ENCODE measurements at places on chromosomes 11 and 22. TPM values are rescaled to one million over a fixed set of nuclear protein-coding genes. Genes with fewer than 3 reads are reported as not detected.

DNA sequence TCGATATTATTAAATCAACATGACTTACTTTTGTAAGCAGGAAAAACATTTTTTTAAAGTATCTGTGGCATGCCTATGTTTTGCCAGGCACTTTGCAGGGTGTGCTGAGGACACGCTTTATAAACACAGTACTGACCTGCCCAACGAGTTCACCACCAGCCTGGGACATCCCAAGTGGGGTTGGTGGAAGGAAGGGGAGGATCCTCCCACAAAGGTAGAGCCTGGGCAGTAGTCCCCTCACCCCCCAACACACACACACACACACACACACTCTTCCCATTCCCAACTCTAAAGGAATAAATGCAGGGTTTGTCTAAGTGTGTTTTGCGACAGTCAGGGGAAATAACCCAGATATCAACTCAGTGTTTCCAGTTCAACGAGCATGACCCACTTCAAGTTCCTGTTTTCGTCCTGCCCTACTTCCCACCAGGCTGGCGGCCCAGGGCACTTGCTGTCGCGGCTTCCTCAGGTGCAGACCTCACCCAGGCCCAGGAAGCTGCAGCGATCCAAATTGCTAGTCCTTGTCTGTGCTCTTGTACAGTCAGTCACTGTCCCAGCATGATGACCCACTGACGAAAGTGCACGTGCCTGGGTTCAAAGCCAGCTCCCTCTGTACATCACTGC is 3.1 kb downstream of the CERK start:
- DNase-seq = no peak

SCGB1C1 gene
- total RNA-seq = not detected

DNA sequence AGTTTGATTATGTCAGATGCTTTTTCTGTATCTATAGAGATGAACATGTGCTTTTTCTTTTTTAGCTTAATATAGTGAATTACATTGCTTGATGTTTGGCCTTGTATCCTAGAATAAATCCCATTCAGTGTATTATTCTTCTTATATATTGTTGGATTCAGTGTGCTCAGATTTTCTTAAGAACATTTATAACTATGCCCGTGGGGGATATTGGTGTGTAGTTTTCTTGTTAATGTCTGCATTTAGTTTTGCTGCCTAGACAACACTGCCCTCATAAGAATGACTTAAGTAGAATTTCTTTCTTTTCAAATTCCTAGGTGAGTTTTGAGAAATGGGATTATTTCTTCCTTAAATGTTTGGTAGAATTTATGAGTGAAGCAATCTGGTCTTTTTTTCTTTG is 98.5 kb downstream of the TMEM135 start:
- no peak for DNase-seq

SLC17A6 gene
- not detected for total RNA-seq

DNA sequence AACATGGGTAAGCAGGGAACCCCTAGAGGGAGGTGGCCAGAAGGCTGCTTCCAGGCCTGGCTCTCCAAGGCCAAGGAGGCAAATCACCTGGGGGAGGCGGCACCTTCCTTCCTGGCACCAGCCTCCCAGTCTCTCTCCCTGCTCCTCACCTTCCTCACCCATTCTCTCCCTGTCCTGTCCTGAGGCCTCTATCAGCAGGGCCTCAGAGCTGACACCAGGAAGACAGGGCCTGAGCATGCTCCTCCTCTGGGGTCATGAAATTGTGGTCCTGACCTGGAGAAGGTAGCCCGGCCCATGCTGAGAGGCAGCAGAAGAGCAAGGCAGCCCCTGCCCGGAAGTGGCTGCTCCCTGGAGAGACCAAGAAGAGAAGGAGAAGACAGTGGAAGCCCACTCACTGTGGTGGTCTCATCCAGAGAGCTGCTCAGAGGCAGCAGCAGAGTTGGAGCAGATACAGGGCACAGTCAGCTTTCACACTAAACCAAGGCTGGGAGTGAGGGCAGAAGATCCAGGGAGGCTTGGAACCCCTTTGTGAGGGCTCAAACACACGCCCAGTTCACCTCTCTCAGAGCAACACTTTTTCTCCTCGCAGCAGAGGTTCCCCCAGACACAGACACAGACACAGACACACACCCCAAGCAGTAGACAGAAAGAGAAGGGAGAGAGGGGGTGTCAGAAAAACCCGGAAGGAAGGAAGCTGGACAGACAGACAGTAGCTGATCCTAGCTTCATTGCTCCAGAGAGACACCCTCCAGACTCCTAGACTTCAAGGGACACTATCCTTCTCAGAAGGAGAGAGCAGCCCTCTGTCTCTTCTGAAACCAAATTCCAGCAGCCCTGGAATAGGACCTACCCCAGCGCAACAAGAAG is 1.8 kb downstream of the BCL9L start:
- DNase-seq = no peak

DNA sequence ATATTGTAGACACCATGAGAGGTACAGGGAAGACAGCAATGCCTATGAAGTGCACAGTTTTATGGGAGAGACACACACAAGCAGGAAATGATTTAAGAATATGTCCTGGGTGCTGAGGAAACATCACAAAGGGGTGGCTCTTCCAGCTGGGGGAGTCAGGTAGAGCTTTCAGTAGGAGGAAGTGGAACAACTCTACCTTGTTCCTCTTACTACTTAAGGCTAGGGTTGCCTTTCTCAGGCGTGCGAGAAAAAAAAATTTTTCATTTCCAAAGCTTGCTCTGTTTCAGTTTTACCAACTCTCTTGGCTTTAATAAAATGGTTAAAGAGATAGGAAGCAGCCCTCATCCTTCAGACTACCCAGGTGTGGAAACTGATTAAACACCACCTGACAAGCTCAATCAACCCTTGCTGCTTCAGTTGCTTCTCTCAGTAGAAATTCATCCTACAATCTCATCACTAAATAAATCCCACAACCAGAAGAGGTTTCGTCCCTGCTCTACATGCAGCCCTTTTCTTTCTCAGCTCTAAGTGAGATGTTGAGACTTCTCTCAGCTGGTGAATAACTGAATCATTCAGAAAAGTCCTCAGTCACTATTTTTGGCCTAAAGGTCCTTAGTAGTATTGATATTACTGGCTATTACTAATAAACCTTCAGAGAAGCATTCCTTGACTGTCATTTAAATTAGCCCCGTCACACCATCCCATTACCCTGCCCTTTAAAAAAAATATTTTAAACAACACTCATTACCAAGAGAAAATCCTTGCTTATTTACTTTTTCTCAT is 5.9 kb downstream of the ABTB2 start:
- DNase-seq = no peak

- no peak for DNase-seq
Measured at GRCh38 chr11:113603277-113604059, 102.6 kb downstream of the TMPRSS5 start.

MB gene
- 0.29 TPM for total RNA-seq

- DNase-seq = no peak
Measured at GRCh38 chr11:17934194-17934593, 78.7 kb downstream of the SERGEF start.

DNA sequence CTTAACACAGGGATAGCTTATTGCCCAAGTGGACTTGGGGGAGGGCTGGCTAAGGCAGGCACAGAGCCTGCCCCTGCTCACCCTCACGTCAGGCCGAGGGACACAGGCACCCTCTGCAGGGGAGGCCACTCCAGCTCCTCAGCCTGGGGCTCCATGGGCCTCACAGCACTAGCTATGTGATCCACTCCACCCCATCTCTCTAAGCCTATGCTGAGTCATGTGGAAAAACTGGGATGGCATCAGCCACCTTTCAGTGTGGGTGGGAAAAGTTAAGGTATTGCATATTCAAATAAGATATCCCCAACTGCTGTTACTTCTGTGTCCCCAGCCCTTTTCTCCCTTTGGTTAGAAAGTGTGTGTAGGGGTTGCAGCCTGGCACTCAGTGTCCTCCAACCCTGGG is 22.3 kb downstream of the RANGAP1 start:
- no peak for DNase-seq

DNA sequence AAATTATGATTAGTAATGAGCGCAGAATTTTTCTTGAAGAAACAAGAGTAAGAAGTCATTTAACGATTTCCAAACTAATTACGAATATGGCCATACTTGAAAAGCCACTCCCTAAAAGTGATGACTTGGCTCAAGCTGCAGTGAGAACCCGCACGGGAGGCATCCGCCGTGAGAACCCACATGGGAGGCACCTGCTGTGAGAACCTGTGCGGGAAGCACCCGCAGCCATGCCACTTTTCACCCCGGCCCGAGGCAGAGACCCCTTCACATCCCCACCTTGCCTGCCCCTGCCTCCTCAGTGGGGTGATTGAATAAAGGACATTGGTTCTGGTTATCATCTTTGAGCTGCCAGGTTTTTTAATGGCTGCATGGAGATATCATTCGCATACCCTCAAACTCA is 89.7 kb downstream of the BRD1 start:
- DNase-seq = no peak

- no peak for DNase-seq
Measured at GRCh38 chr11:33634291-33634834, 66.3 kb downstream of the C11orf91 start.

- DNase-seq = no peak
Measured at GRCh38 chr11:121066623-121067022, 34.4 kb upstream of the TECTA start.

SLC22A12 gene
- not detected for total RNA-seq

DNA sequence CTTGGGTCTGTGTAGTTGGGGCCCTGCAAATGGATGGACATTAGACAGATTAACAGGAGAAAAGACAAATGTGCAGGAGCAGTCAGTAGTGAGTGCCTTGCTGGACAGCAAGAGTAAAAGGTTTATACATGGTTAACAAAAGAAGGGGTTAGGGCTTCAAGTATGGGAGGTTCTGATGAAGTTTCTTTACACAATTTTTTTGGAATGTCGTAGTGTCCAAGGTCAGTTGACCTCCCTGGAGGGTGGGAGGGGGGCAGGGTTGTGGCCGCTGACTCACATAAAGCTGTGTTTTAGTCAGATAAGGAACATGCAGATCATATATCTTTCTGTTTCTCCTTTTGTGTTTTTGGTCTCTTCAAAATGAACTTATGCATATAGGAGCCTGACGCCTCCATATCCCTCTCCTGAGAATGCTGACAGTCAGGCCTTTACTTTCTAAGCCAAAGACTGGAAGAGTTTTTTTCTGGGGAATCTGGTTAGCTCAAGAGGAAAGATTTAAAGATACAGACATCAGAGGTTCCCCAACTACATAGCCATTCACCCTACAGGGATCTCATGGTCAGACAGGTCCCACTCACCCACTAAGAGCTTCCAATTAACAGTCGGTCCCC is 134.3 kb downstream of the NECTIN1 start:
- no peak for DNase-seq
